CD4-positive, alpha-beta T cell treated with Interleukin-17A for 4 hours (primary cell): ENCODE measurements at places on chromosomes 3 and 15.

DNA sequence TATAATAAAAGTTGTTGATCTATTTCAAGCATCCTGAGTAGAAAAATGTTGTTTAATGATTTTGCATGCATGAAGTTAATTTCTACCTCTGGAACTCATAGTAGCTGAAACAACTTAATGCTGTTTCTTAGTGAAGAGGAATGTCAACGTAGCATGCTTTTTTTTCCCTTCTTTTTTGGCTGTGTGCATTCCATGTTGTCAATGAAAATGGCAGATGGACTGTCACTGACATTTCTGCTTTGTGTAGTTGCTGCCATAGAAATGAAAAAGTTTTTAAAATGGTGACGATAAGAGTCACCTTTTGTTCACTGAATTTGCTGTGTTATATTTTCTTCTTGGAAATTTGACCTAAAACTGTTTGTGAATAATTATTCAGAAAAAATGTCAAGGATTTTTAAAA lies 116.3 kb downstream of the CHL1 start:
- DNase-seq, result no peak

GRCh38 chr3:143291836-143292447 lies 172.4 kb downstream of the CHST2 start:
- no peak for DNase-seq

DNA sequence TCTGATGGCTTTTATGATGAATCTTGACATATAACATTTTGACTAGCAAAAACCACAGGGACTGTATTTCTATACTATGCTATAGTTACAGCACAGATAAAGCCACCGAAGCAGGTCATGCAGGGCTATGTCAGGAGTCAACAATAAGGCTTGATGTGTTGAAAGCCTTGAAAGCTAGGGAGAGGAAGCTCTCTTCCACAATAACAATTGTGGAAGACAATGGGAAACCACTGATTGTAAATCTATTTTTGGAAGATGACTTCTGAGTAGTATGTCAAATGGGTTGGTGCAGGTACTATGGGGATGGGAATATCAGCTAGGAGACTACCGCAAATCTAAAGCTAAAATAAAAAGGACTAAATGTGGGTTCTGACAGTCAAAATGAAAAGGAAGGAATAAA lies 4.0 kb upstream of the AQR start:
- no peak for DNase-seq

GRCh38 chr3:14376348-14377043 lies 25.9 kb upstream of the SLC6A6 start:
- DNase-seq, result no peak

- no peak for DNase-seq
Measured at GRCh38 chr3:33256249-33256648, 21.0 kb upstream of the FBXL2 start.

GRCh38 chr15:64373360-64373759 lies 7.9 kb downstream of the PCLAF start:
- DNase-seq, result no peak

DNA sequence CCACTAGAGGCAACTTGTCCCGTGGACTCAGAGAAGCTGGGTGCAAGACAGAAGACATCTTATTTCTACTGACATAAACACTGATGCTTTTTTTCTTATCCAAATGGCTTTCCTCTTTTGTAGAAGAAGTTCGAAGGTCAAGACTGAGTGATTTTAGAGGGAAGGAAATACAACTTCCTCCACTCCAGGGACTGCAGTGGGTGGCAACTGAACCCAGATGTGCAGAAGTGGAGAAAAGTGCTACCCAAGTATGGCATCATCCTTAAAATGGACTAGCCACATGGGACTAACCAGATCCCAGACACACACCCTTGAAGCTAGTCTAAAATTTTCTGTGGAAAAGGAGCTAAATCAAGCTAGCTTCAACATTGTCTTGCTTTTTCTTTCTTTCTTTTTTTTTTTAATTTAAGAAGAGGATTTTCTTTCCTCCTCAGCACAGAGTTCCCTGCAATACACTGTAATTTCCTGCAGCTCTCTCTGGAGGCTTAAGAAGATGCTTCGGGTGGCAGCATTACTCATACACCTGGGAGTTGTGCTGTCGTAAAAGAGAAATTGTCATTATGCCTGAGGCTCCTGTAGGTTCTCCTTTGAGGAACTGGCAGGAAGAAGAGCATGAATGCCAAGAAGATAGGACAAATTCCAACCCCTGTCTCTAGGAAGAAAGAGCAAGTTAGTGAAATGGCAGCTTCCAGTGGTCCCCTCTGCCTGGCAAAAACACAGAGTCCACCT lies 3.8 kb upstream of the FRMD4B start:
- no peak for DNase-seq

DNA sequence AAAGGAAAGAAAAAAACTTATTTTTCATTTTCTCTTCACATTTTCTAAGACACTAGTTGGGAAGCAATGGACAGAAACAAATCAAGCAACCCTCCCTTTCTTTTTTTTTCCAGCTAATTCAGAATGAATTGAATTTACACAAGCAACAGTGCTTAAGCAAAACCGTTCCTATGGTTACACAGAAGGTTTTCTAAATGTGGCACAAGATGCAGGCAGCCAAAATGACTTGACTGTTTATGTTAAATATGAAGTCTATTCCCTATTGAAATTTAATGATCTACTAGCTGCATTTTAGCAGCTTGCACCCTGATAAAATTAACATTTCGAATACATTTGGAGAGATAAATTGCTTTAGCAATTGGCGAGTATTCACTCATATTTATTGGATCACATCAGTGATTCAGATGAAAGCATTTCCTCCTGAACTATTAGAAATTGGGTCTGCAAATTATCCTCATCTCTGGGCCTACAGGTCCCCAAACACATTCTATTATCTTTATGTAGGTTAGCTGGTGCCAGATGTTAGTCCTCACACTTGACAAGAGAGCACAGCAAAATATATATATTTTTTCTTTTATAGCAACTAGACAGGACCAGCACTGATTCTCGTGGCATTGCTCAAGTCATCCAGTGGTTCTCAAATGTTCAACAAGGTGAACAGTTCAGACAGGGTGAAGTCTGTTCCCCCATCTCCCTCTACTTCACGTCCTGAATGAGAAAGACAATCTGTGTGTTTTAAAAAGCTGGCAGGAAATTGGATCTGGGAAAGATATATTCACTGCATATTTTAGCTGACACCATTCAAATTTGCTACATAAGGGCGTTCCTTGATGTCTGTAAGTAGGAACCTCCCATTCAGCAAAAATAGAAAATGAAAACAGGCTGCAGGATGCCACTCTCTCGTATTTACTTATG lies 463.6 kb upstream of the KCNMB2 start:
- no peak for DNase-seq

DNA sequence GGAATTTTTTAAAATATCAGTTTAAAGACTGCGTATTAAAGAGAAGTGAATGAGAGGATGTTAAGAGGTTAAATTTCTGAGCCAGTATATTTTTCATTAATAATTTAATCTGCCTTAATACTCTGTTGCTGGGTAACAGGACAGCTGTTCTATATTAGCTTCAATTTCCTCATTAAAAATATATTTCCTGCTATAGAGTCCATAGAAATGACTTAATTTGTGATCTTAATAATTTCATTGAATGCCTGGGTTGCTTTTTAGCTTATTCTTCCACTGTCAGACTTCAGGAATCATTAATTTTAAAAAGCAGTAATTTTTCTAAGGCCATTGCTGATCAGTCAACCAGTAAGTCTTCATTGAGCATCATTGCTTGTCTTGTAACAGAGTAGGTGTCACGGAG lies 129.0 kb downstream of the THSD4 start:
- DNase-seq, result no peak

DNA sequence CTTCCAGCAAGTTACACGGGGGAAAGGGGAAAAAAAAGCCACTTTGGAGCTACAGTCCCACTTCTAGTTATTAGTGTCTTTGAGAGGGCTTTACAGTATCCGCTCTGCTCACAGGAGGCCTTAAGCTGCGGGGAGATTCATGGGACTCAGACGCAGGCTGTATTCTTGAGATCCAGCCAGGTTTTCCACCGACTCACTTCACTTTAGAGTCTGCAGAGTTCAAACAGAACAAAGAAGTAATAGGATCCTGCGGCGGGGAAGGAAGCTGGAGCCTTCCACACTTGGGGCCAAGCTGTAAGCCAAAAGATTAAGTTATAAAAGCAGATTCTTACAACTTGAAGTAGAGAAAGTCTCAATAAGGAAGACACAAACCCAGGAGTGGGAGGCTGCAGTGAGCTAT lies 60.2 kb upstream of the FAM174B start:
- DNase-seq, result no peak

GRCh38 chr3:194588741-194589140 lies 44.5 kb downstream of the TMEM44 start:
- DNase-seq, result no peak
